H1 (cell line): ENCODE measurements at places on chromosomes 3 and 15. TPM values are rescaled to one million over a fixed set of nuclear protein-coding genes. Genes with fewer than 3 reads are reported as not detected.

DNA sequence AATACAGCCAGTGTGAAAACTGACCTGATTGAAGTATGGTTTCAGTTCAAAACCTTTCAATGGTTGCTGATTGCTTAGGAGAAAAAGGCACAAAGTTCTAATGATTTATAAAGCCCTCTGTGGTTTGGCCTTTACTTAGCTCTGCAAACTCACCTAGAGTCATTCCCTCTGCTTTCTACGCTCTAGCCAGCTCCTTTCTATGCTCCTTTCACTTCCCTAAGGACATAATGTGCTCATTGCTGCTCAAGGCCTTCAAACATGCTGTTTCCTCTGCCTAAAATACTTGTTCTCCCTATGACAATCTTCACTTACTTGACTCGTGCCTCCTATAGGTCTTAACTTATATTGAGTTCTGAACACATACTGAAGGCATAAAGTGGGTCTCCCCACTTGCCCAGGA, 19.0 kb downstream of the RPL39L start:
- no peak for DNase-seq

- no peak for DNase-seq
Observed at GRCh38 chr3:114308830-114309229, 15.0 kb downstream of the TIGIT start.

ANAPC13 gene
- 17.0 and 33.3 TPM in 2 replicates for polyA plus RNA-seq

DNA sequence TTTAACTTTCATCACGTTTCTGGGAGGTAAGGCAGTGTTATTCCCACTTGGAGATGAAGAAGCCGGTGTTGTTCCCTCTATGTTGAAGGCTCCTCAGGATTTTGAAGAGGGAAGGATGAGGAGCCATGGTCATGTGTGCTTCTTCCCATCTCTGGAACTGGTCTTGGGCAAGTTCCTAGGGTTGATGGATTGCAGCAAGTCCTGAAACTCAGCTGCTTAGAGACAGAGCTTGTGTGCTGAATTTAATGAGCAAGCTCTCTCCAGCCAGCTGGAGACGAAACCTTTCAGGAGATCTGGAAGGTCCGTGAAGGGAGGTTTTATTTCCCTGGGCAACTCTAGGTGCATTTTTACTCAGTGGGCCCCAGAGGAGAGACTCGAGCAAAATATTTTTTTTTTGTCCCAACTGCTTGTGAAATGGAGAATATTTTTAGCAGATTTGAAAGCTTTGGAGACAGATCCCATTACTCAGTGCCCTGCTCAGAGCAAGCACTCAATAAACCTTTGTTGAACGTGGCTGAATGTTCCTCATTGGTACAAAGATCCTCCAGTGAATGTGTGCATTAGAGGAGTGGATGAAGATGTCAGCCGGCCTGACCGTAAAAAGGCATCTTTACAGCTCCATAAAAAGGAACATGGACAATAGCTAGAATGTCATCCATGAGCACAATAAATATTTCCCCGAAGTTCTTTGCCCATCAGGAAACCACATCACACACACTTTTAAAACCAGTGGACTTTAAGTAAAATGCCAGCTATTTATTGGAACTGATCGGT, 55.6 kb upstream of the RGMA start:
- no peak for DNase-seq

MUC20 gene
- polyA plus RNA-seq, result 0.19 and 0.26 TPM in 2 replicates

- DNase-seq, result no peak
Observed at GRCh38 chr3:130971208-130971607, 55.4 kb downstream of the ASTE1 start.

GRCh38 chr3:56869157-56869889, 67.6 kb upstream of the ARHGEF3 start:
- no peak for DNase-seq

CAMK1 gene
- polyA plus RNA-seq, result 5.1 and 5.3 TPM in 2 replicates

DNA sequence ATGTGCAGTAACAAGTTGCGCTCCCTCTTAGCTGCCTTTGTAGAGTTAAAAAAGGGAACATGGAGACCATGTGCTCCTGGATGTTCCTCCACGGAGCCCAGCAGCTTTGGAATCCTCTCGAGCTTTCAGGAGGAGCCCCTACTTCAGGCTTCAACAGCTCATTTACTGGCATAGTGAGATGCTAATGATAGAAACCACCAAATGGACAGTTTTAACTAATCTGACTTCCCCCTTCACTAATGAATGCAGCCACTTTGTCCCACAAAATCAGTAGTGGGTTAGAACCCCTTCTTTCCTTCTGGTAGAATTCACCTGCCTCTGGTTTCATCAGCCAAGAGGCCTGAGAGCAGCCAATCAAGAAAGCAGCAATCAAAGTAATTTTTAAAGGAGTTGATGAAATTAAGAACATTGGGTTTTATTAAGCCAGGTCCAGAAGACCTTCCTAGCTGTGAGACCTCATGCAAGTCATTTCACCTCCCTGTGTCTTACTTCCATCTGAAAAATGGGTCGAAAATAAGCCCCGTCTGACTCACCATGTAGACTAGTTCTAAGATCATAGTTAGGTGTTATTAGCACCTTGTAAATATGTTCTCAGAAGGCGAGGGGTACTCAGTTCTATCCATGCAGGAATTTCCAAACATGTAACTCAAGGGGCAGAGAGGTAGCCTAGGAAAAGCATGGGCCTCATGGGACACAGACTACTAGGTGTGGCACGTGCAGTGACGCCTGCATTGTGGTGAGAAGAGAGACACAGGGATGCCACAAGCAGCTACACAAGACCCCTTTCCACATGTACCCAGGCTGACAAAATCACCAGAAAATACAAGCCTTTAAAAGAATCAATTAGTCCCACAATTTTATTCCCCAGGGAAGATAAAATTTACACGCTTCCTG, 179.7 kb upstream of the LPP start:
- DNase-seq, result no peak

DNA sequence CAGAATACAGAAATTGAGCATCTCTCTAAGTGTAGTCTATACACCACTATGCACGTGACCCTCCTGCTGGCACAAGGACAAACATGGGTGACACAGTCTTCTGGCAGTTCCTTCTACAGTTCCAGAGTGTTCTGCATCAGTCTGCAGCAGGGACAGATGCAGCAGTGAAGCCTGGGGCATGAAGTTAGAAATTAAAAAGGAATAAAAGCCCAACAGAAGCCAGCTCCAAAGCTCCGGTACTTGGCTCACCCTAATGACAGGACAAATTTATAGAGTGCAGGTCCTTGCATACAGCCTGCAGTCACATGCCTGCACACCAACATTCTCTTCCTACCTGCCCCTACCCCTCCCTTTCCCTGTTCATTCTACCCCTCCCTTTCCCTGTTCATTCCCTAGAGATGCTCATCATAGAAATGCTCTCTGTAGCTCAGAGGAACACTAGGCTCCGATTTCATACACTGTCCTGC, 15.0 kb downstream of the UACA start:
- DNase-seq, result no peak

DNA sequence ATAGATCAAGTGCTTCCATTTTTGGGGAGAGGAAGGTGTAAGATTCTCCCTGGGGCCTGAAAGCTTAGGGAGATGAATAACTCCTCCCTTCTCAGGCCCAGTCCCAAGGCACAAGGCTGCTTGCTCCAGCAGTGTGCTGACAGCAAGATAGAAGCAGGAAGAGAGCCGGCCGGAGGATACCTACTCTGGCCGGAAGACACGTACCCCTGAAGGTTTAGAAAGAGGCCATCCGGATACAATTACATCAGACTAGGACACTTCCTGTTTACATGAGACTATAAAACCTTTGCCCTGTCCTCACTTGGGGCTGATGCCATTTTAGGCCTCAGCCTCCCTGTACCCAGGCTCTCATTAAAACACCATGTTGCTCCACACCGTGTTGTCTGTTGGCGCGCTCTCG, 329.9 kb downstream of the SV2B start:
- no peak for DNase-seq

CCDC191 gene
- polyA plus RNA-seq, result 0.42 and 0.65 TPM in 2 replicates

DNA sequence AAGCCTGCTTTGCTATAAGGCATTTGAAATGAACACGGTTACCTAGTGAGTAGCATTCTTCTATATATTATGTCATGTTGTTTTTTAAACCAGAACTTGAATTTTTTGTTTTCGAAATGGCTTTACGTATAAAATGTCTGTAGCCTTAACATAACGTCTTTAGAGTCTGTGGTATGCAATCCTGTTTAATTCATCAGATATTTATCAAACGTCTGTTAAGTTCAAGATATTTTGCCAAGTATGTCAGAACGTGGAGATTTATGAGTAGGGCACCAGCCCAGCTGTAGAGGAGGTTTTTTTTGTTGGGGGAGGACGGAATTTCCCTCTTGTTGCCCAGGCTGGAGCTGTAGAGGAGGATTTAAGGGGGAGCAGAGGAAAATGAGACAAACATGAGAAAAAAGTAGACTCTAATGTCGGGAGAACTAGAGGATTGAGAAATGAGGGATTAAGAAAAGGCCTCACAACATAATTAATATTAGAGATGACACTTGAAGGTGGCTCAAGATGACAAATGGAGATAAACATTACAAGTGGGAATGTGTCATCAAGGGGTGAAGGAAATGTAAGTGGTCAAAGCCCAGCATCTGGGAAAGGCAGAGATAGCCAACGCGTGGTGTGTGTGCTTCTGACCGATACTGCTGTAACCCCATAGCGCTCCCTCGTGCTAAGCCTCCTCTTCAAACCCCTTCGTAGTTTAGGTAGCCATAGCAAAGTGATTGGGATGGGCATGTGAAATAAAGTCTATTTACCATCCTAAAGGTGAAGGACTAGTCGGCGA, 154.0 kb upstream of the GOLGA6L4 start:
- no peak for DNase-seq

EAF2 gene
- 2.0 and 3.6 TPM in 2 replicates for polyA plus RNA-seq

GRCh38 chr15:63888146-63888545, 54.4 kb upstream of the HERC1 start:
- no peak for DNase-seq

GRCh38 chr15:51298620-51299019, 39.8 kb downstream of the CYP19A1 start:
- no peak for DNase-seq

- DNase-seq, result no peak
Observed at GRCh38 chr3:33636125-33636850, 81.8 kb downstream of the CLASP2 start.

SERPINI1 gene
- polyA plus RNA-seq, result 2.5 and 5.3 TPM in 2 replicates

GRCh38 chr15:99153026-99153535, 48.2 kb downstream of the SYNM start:
- no peak for DNase-seq

- no peak for DNase-seq
Observed at GRCh38 chr3:9468460-9468859, 71.0 kb downstream of the SETD5 start.

ADIPOQ gene
- polyA plus RNA-seq, result not detected in 2 replicates

DNA sequence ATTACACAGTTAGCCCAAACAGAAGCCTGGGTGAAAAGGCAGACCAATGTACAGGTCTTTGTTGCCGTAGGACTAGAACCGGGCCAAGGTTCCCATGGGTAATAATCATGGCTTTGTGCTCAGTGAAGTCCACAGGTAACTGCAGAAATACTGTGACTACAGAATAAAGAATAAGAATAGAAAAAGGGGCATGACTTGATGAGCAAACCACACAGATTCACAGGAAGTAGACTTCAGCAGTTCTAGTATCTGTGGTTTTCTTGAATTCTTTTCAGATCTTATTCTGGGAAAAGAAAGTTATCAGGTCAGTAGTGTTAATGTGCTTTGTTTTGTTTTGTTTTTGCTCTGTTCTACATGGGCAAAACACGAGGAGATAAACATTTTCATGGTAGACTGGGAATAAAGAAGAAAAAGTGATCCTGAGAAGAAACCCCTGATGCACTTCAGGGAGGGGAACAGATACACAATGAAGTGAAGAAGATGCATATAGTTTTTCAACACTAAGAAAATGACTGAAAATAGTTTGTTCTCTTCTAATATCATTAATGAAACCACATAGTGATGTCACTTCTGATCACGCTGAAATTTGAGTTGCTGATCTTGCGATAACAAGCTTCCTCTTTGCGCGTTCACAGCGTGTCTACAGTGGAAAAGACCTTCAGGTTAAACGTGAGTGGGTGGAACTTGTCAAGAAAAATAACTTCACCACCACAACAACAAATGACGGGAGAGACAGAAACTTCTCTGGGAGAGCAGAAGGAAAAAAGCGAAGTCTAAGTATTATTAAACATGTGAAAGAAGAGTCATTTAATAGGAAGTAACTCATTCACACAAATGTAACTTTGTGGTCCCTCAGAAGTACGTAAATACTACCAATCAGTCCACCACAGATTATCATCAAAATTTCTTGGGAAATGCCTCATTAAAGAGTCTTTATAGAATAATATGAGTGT, 315.8 kb upstream of the SATB1 start:
- DNase-seq, result no peak

LMCD1 gene
- 12.3 and 20.2 TPM in 2 replicates for polyA plus RNA-seq

UROC1 gene
- 0.03 and 0.09 TPM in 2 replicates for polyA plus RNA-seq

TMEM207 gene
- not detected in 2 replicates for polyA plus RNA-seq

GRCh38 chr3:177061369-177061768, 135.9 kb downstream of the TBL1XR1 start:
- no peak for DNase-seq

- DNase-seq, result no peak
Observed at GRCh38 chr3:143000528-143000927, 842 bp upstream of the U2SURP start.

DNA sequence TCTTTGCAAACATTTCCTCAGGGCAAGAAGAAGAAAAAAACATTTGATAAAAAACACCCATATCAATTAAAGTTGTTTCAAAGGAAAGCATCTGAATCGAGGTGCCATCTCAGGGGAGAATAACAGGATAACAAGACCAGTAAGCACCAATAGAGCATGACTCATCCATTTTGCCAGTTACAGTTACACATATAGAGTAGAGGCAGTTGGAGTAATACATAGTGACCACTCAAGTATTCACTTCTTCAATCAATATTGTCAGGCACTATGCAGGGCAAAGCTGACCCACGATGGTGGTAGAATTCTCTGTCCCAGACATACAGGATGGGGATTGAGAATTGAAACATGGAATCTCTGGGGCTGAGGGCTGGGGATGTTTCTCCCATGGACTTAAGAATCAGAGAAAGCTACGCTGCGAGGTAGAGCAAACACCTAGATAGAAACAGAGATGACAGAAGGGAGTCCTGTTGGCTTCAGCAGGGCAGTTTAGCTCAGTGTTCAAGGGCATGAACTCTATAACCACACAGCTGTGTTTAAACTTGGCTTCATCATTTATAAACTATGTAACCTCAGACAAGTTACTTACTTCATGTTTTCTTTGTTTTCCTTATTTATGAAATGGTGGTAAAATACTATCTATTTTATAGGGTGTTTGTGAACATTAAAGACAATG, 186.4 kb upstream of the NANOGP8 start:
- no peak for DNase-seq
